Testis (tissue), 5 donors: ENCODE measurements at places on chromosomes 16 and 17. TPM values are rescaled to one million over a fixed set of nuclear protein-coding genes. Genes with fewer than 3 reads are reported as not detected.

GRCh38 chr17:40022961-40023541 lies 7.8 kb downstream of the CSF3 start:
- DNase-seq = no peak

- DNase-seq = no peak
Measured at GRCh38 chr17:48843187-48843900, 12.5 kb downstream of the CALCOCO2 start.

DNA sequence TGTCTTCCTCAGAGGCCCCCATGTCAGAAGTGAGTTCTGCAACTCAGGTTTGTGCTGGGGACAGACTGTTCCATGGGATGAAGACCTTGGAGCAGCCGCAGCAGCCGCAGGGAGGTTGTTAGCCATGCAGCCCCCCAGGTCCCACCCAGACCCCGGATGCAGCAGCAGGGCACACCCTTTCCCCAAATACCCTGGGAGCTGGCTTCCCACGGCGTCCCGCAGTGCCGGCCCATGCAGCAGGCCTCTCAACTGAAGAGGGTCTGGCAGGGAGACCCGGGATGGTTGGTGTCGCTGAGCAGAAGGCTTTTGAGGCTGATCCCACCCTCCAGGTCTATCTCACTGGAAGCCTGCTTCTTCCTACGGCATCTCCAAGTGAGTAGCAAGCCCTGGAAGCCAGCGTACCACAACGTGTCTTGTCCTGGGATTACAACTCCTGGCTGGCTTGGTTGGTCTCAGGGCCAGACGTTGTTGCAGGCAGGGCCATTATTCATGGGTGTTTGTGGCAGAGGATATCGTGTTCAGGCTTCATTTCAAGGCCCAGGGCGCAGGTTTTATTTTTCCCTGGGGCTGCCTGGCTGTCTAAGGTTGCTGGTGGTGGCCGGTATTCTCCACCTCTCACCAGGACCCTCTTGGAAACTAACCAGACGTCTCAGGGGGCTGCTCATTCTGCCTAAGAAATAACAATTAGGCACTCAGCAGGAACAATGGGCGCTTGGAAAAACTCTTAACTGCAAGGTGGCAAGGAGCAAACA lies 223.2 kb downstream of the C16orf95 start:
- DNase-seq = no peak

DNA sequence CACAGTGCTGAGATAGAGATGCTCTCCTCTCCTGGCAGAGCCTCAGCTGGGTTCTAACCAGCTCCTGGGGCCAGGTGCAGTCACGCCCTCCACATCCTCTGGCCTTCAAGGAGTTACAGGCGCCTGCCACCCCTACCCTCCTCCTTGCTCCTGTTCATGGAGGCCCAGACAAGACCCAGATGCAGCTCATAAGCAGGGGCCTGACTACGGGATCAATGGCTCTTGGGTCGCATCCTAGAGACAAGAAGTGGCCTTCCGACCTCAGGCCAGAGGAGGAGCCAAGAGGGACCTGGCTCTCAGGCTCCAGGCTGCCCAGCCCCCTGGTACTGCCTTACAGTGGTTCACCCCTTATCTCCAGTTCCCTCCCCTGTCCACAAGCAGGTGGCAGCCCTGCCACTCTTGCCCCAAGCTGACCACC lies 23.0 kb downstream of the ARHGAP27 start:
- no peak for DNase-seq

- DNase-seq = no peak
Measured at GRCh38 chr17:63413128-63413527, 33.0 kb downstream of the CYB561 start.

DNA sequence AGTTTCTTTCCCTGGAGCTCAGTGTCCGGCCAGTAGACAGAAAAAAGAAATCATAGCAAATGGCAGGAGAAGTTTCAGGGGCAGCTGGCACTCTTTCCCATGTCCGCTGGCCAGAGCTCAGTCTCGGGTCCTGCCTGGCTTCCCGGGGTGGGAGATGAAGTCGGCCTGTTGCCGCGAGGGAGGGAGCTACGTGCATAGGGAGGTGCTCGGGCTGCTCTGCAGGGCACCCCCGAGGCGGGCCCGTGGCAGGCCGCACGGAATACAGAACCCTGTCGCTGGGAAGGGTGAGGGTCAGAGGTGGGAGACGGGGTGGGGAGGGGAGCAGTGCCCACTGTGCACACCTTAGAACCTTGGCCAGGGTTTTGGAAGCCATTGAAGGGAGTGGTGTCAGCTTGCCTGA lies 78.3 kb upstream of the FOXF1 start:
- no peak for DNase-seq

DNA sequence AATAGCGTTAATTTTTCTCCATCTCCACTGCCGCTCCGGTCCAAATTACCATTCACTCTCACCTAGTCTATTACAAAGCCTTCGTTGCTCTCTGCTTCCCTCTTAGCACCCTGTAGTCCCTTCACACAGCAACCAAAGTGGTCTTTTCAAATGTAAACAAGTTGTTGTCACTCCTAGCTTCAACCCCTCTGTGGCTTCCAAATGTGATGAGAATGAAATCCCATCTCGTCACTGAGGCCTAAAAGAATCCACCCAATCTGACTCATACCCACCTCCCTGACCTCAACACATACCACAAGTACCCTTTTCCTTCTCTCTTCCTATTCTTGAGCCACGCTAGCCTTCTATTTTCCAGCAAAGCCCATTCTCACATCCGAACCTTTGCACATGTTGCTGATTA lies 2.2 kb upstream of the PELP1 start:
- no peak for DNase-seq

- no peak for DNase-seq
Measured at GRCh38 chr16:81620029-81620428, 159.1 kb upstream of the PLCG2 start.

DNA sequence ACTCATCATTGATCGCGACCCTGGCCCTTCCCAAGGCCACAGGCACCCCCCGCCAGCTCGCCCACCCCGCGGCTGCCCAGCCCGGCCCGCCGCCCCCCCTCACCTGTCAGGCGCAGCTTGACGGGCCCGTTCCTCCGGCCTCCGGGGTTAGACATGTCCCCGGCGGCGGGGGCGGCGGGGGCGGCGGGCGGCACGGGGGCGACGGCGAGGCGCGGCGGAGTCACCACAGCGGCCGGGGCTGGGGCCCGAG lies 456 bp downstream of the SMURF2 start:
- DNase-seq = peak; percentile 65

- no peak for DNase-seq
Measured at GRCh38 chr16:85826686-85827247, 27.3 kb downstream of the COX4I1 start.

- DNase-seq = no peak
Measured at GRCh38 chr17:71316176-71316897, 804.5 kb upstream of the SOX9 start.

DNA sequence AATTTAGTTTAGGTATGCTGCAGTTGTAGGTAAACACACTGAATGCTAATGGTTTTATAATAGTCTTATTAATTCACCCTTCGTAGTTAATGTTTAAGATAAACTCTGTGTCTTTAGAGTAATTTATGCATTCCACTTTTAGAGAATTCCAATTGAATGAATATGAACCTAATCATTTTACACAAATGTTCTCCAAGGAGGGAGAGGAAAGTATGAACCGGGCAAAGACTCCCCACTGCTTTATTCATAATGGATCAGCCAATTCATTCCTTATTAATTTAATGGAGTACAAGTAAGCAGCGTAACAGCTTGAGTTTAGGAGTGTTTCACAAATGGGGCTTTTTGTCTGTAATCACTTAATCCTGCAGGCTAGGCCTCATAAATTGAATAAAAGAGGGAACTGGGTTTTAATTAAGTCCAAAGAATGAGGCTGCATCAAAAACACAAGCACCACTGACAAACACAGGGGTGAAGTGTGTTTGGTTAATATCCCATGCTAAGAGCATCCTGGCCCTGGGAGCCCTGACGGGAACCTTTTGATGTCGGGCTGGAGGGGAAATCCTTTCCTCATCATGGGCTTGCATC lies 375.7 kb upstream of the DYNLRB2 start:
- DNase-seq = no peak

GRCh38 chr17:11490171-11490755 lies 108.0 kb upstream of the DNAH9 start:
- DNase-seq = no peak

DNA sequence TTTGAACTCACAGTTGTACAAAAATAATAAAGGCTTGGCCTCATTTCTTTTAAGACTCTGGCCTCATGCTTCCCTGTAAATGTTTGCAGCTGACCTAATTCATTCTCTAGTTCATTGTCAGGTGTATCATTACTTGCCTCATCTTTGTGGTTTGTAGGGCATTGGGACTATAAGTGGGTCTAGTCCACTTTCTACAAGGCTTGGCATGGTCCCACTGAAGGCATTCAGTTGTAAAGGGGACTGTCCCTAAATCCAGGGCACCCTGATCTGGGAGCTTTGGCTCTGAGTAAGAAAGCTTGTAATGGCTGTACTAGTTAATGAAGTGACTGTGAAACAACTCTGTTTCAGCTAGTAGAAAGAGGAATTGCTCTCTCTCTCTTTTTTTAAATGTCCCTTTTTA lies 2.7 kb downstream of the KCTD2 start:
- DNase-seq = no peak

DNA sequence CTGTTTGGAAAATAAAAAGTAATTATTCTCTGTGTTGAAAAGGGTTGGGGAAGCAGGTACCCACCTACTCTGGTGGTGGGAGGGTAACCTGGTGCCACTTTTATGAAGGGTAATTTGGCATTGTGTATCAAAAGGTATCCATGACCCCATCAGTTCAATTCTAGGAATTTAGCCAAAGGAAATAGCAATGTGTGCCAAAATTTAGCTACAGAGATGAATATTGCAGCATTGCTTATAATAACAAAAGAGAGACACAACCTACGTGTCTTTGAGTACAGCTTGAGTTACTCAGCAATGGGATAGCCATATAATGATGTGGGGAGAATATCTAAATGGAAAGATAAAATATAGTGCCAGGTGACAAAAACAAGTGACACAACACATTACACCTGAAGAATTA lies 170.7 kb downstream of the NTN1 start:
- no peak for DNase-seq

DNA sequence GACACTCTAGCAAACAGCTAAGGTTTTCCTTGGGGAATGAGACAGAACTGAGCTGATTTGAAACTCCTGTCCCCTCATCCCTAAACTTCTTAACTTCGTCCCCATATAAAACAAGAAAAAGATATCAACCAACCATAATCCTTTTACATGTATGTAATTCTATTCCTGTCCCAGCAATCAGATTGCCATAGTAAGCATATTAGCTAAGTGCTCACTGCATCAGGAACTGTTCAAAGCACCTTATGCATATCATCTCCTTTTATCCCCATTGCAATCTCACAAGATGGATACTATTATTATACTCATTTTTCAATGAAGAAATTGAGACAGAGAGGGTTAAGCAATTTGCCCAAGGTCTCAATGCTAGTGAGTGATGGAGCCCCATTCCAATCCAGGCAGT lies 6.8 kb downstream of the KIF18B start:
- no peak for DNase-seq

- DNase-seq = no peak
Measured at GRCh38 chr17:55769625-55770000, 18.8 kb downstream of the PCTP start.

GRCh38 chr16:47064775-47065174 lies 79.0 kb downstream of the NETO2 start:
- no peak for DNase-seq

GRCh38 chr17:83079352-83079747 lies at the start of gene METRNL:
METRNL (plus strand) TSS chr17:83079609; CDS start chr17:83079816, 207 bp downstream.
- DNase-seq = peak; percentile 86

DNA sequence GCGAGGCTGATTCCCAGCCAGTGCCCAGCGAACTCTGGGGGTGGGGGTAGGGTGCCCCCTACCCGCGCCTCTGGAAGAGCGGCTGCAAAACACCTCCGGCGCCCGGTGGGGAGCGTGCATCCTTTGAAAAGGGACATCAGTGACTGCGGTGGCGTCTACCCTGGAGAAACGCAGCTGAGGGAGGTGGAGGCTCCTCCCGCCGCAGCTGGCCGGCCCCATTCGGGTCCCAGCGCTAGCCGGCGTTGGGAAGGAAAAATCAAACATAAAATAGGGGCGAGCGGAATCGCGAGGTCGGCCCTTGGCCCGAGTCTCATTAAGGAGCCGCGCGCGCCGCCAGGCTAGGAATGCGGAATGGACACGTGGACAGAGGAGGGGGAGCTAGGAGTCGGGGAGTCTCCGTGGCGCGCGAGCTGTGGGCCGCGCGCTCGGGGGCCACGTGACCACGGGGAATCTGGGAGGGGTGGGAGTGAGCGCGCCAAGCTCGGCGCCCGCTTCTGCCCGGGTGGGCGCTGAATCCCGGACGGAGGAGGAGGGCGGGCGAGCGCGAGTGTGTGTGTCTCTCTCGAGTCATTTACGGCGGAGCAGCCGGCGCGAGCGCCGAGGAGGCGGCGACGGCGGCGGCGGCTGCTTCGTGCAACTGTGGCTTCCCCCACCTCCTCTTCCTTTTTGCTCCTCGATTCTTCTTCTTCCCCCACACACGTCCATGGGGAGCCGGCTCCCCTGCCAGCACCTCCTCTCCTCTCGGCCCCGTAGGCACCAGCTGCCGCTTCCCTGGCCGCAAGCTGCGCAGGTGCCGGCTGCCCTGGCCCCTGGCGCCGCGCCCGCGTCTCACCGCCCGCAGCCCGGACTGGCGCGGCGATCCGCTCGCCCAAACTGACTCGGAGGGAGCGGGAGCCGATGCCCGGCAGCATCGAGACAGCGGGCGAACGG lies at the start of gene TMEM132E:
TMEM132E (plus strand) TSS at position 566 of the 930 bp plus-strand sequence. CDS start 1,495 bp downstream, outside the sequence.
- peak; percentile 85 for DNase-seq

GRCh38 chr16:27611340-27611739 lies 61.4 kb downstream of the KATNIP start:
- no peak for DNase-seq

- DNase-seq = peak; percentile 95
Measured at GRCh38 chr17:1736348-1737281, 6.1 kb upstream of the SERPINF2 start.

DNA sequence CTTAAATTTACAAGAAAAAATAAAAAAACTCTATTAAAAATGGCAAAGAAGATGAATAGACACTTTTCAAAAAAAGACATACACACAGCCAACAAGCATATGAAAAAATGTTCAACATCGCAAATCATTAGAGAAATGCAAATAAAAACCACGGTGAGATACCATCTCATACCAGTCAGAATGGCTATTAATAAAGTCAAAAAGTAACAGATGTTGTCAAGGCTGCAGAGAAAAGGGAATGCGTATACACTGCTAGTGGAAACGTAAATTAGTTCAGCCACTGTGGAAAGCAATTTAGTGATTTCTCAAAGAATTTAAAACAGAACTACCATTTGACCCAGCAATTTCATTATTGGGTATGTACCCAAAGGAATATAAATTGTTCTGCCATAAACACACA lies 31.4 kb downstream of the CAPNS2 start:
- DNase-seq = no peak

Gene PPP1R1B
- 22.4 TPM for total RNA-seq

Gene ADAM11
- 7.6 TPM for total RNA-seq

Gene TBC1D3I
- 2.8 TPM for total RNA-seq

Gene BRIP1
- 7.5 TPM for total RNA-seq

Gene DNAAF1
- 89.4 TPM for total RNA-seq

Gene IRX3
- 1.2 TPM for total RNA-seq

Gene KRT222
- 1.2 TPM for total RNA-seq

Gene TEKT3
- 52.0 TPM for total RNA-seq
